T-helper 17 cell (primary cell): ENCODE measurements at places on chromosomes 5 and 9.

DNA sequence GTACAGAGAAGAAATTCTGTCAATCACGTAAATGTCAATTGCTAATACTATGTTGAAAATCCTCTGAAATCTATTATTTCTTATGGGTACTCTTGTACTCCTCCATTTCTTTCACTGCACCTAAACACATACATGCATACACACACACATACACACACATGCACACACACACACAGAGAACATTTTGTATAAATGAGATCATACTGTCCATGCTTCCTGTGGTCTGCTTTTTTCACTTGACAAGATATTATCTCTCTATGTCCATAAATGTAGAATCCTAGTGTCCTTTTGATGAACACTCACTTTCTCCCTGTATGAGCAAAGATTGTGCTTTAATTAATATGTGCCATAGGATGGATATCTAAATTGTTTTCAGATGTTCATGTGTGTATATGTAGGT is 32.7 kb upstream of the TLR4 start:
- DNase-seq, result no peak

- no peak for DNase-seq
These were observed 222.6 kb upstream of the PIK3R1 start for GRCh38 chr5:67992923-67993322.

- DNase-seq, result no peak
These were observed 79.7 kb downstream of the SEMA6A start for GRCh38 chr5:116494784-116495450.

- no peak for DNase-seq
These were observed 3.3 kb upstream of the PAIP1 start for GRCh38 chr5:43560128-43560527.

GRCh38 chr9:109164042-109164441 is 3.0 kb downstream of the FRRS1L start:
- no peak for DNase-seq

- no peak for DNase-seq
These were observed 58.3 kb downstream of the CYFIP2 start for GRCh38 chr5:157324237-157324636.

GRCh38 chr9:99628849-99629620 is 192.7 kb upstream of the NR4A3 start:
- no peak for DNase-seq

DNA sequence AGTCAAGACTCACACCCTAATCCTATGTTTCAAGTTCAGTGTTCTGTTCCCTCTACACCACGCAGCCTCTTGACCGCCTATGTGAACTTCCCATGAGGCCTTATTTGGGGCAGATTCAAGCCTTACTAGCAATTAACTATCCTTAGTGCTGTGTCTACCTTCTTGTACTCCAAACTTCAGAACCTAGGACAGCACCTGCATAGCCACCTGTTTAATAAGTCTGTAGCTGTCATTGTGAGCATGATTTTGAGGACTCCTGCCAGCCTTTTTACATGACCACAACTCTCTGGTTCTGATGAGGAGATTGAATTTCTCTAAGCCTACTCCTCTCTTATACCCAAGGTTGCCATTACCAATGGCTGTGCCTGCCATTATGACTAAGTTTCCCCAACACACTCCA is 50.8 kb upstream of the PCSK1 start:
- no peak for DNase-seq

DNA sequence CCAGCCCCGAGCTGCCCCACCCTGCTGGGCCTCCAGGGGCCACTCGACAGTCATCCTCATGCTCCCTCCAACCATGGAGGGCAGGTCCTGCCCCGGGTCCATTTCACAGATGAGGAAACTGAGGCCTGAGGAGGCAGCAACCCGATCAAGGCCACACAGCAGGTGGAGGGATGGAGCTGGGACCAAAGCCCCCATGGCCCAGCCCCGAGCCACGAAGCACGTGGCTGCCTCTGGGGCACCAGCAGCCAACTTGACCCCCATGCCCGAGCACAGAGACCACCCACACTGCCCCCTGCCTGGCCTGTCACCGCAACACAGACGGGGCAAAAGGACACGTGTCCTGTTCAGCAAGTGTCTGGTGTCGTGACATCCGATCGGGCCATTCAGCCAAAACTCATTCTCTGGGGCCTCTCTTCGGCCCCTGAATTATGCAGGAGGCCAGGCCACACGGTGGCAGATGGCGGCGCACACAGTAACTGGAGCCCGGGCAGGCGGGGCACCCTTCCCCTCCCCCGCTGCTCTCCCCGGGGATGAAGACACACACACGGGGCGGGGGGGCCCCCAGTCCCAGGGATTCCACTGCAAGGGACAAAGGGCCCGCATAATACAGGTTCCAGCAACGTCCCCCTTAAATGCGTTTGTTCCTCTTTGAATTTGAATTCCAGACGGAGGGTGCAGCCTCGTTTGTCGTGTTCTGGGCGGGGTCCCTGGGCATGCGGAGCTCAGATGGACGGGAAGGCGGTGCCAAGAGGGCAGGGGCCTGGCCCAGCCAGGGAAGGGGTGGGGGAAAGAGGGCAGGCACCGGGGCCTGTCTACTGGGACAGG is 29.4 kb upstream of the TMEM250 start:
- DNase-seq, result no peak

DNA sequence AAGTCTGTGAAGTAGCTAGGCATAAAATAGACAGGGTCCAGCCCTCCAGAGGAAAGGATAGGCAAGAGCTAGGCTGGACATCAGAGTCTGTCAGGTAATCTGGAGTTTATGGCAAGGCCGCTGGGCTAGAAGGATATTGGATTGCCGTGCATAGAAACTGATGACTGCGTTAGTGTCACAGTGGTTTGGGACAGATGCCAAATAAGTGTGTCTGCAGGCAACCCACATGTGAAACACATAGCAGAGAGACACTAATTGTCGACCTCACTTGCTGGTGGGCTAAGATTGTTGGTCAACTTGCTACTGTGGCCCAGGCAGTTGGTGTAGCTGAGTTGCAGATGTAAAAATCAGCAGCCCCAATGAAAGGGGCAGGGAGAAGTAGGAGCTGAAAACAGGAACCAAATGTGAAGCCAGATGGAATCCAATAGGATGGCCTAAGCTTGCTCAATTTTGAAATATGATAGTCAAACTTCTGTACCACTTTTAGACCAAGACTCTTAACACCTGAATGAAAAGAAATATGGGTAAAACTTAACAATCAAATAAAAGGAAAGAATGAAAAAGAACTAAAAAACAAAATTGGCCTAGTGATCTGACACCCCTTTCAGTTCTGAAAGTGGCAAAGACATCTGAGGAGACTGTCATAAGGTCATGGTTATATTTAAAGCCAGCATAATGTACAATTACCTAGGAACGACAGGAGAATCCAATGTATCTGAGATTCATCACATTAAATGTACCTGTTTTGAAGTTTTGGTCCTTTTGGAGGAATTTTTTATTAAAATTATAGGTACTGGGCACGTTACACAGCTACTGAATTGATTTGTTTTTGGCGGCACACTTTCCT is 243.3 kb upstream of the ACTBL2 start:
- no peak for DNase-seq

DNA sequence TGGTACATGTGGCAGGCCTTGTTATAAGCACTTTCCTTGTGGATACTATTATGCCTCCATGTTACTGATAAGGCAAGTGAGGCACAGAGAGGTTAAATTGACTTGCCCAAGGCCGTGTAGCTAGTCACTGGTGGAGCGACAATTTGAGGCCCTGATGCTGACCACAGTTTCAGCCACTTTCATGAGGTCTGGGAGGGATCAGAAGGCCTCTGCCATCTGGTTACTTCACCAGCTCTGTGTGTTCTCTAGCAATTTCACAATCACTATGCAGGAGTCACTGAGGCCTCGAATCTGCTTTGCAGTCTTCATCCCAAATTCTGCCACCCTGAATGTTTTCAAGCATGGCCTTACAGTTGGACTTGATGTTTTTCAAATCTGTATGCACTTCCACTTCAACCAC is 9.1 kb downstream of the LRRC70 start:
- no peak for DNase-seq

- no peak for DNase-seq
These were observed 34.1 kb downstream of the COL15A1 start for GRCh38 chr9:98977813-98978212.

DNA sequence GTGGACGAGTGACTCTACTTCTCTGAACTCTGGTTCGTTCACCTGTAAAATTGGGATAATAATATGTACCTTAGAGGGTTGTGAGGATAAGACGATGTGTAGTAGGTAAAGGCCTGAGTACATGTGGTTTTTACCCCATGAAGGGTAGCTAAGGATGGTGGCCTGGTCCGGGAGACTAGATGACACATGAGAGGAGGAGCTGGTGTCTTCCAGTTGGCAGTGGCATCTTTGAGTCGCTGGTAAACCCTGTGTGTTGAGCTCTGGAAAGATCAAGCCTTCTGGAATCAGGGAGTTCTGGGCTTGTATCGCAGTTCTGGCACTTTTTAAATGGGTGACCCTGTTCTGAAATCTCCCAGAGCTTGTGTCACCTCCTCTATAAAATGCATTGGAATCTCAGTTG is 166.4 kb upstream of the ZNF618 start:
- no peak for DNase-seq

- DNase-seq, result no peak
These were observed 179.3 kb downstream of the HINT1 start for GRCh38 chr5:130985776-130986175.

DNA sequence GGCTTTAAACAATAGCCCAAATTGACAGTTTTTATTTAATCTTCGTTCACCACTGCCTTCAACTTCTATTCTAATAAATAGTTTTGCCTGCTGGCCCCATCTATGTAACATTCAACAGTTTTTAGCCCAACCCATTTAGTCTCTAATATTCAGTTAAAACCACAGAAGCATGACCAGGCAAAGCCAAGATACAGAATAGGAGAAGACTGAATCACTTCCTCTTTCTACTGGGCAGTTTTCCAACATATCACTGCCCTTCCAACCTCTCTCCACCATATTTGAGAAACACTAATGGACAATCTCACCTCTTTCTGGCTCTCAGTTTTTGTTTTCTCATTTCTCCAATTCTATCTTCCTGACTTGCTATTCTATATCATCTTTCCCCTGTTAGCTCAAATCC is 352.9 kb downstream of the DNAH5 start:
- DNase-seq, result no peak

DNA sequence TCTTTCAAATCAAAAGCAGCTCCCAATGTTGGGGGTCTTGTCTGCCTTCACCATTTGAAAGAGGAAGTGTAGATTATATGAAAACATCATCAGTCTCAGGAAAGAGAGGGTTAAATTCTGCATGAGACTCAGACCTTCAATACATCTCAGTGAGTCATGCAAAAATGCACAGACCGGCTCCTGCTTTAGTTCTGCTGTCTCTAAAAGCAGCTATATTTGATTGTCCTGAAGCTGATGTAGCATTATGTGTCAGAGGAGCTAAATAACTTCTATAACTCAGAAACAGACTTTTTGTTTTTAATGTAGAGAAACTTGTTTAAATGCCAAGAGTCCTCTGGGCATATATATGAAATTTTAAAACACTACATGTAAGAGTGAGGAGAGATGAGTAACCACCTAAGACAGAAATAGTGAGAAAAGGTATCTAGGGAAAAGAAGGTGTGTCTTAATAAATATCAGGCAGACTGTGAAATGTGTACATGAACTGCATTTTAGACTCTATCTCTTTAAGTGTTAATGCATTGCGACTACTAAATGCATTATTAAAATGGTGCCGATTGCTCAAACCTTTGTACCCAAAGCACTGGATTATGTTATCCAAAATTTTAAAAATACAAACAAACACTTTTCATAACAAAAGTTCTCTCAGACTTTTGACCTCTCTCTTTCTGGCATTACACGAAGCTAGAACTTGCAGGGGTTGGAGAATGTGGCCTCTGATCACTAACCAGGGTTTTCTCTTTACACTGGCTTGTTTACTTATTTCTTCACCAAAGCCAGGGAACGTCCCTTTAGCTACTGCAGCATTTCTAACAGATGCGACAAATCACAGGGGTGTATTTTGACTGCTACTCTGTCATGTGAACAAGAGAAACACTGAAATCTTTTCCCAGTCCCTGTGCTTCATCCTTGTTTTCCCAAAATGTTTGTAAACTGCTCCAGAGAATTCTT is 302.3 kb downstream of the ARL15 start:
- DNase-seq, result no peak

GRCh38 chr5:157390551-157391297 is 69.3 kb upstream of the NIPAL4 start:
- peak; percentile 38 for DNase-seq

DNA sequence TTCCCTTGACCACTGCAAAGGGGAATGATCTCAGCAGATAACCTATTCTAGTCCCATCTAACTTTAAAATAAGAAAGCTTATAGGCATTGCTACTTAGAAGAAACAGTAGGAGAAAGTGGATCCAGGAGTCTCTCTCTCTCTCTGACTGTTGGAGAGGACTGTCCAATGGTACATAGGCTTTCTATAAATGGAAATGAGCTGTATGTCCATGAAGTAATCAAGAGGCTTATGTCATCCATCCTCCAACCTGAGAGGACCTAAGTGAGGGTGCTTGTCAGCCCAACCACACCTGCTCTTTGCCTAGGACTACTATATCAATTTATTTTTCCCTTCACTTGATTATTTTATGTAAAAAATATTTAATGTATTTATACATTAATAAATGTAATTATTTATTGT is 172.3 kb downstream of the PAPPA start:
- no peak for DNase-seq

DNA sequence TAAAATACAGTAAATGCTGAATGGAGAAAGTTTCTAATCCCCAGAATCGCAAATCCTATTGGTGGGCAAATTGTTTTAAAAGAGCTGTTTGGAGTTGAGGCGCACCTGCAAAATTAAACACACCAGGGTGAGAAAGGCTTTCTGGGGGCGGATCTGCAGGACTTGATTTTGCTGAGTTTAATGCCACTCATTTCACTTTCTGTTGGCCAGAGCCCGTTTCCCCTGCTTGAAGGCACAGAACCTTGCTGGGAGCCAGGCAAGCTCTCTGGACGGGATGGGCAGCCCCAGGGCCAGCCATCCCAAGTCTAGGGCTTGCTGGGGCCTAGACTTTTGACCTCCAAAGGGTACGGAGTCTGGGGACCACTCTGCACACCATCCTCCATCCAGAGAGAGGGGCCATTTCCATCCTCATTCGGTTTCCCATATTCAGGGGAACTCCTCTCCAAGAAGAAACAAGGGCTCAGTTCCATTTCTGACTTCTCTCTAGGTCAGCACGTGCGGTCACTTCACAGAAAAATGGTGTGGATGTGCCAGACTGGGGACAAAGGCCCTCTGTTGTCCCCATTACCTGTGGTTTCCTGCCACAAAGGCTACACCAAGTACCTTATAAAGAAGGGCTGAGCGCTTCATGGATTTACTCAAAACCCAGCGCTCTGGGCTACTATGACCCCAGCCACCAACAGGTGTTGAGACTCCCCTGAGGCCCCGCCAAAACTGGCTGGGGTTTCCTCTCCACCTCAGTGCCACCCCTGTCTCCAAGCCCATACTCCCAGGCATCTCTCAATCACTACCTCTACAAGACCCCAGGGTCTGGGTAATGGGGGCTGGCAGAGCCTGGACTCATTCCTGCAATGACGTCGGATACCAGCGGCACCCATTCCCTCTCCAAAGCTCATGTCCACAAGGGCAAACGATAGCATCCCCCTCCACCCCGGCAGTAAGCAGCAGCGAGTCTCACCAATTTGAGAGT is 170.0 kb downstream of the AUH start:
- DNase-seq, result no peak

- DNase-seq, result no peak
These were observed 285.1 kb upstream of the CDH6 start for GRCh38 chr5:30908356-30908755.
